ENCODE measurements at places on chromosomes 5 and 9.
A peak's percentile ranks its signal among the peaks of the same experiment; 100 is the strongest.

- no peak for DNase-seq
These were observed 317.0 kb upstream of the IRX1 start for GRCh38 chr5:3278643-3279042.

DNA sequence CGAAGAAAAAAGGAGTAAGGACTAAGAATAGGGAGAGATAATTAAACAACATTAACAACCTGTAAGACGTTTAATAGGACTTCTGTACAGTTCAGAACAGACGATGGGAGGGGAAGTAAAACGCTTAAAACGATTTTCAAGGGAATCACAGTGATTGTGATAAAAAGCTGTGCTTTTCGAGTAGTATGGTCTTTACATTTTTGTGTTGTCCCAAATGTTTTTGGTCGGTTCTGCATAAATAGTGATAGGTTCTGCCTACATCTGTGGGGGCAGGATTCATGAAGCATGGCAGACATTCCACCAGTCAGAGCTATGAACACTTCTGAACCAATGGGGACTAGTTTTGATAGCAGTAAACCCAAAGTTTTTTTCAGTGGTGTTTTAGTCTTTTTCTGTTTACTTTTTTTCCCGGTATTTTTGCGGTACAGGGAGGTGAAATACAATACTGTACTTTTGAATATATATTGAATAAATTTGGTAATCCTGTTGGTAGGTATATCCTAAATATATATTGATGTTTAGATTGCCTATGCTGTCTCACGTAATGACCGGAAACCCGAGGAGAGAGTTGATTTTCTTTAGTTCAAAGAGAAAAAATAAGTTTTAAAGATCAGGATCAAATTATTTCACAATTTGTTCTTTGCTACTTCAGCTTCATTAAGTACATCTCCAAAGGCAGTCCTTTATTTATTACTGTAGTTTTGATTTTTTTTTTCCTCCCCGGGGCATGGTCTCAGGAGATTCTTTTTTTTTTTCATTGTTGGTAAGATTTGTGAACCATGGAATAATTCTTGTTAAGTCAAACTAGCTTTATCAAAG is 1.3 kb downstream of the ERBIN start:
- DNase-seq: no peak

DNA sequence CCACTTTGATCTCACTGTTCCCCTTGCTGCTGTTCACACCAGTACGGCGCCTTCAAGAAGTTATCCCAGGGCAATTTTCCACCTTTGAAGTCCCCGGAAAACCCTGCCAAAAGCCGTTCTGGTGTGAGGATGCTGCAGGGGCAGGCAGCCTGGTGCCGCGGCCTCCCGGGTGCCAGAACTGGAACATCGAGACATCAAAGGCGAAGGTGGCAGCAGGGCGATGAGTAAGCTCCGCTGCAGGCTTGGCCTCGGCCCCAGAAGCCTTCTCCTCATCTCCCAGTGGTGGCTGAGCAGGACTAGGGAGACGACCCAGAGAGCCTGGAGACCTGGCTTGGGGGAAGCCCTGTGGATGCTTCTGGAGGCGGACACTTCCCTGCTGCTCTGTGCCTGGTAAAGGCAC is 115.3 kb upstream of the MSX2 start:
- DNase-seq: no peak

DNA sequence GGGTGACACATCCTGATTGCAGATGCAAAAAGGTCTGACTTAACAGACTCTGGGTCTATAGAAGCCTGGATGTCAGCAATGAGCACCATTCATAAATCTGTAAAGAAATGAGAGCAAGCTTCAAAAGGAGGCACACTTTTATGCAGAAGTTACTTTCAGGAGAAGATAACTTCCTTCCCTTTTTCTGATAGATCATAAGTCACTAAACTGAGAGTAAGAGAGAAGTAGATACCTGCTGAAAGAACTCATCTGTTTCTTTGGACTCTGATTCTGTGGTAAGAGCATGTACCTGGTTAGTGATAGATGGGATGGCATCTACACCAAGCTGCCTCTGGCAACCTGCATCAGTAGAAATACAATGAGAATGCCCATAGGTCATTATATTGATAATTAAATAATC is 525.6 kb downstream of the CETN3 start:
- no peak for DNase-seq

DNA sequence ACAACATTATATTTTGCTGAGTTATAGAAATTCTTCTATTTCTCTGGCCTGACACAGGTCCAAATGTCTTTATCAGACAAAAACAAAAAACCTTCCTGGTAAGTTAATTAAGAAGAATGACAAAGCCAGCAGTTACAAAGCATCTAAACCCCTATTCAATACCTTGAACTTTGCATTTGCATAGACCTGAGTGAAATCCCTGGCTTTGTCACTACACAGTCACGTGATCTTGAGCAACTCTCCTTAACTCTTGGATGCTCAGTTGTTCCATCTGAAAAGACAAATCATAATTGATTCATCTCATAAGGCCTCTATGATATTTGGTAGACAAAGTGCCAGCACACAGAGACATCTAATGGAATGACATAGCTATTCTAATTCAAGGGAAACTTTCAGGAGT is 166.6 kb upstream of the PPP1R2B start:
- DNase-seq: no peak

- DNase-seq: no peak
These were observed 128.1 kb downstream of the DAB2IP start for GRCh38 chr9:121779381-121780117.

DNA sequence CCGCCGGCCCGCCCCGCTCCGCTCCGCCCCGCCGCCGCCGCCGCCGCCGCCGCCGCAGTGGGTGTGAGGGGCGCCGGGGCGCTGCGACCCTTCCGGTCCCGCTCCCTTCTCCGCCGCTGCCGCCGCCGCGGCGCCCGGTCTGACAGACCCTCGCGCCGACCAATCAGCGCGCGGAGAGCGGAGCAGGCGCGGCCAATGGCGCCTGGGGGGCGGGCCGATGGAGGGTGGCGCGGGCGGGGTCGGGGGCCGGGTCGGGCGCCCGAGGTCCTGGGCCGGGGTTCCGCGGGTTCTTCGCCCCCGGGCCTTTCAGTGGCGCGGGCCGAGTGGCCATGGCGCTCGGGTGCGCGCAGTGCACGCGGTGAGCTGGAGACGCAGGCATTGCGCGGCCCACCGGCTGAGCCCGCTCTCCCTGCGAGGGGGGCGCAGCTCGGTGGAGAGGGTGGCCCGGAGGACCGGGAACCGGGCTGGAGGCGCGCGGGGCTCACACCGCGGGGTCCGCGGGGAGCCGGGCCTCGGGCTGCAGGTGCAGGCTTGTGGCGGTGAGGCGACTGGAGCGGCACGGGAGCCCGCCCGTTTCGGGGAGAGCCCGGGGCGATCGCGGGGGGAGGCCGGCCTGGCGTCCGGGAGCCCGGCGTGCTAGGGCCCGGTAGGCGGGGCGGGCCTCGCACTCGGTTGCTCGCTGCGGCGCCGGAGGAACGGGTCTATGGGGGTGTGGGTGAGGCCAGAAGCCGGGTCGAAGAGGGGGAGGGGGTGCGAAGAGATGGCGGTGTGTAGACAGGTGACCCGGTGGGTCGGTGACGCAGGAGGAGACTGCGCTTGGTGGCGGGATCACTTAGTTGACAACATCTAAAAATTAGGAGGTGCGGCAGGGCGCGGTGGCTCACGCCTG is at the start of gene MAPK9:
Gene MAPK9, minus strand, starts transcription at position 141 of the 889 bp plus-strand sequence. CDS start 11,522 bp downstream, outside the sequence.
- DNase-seq: peak; percentile 38

DNA sequence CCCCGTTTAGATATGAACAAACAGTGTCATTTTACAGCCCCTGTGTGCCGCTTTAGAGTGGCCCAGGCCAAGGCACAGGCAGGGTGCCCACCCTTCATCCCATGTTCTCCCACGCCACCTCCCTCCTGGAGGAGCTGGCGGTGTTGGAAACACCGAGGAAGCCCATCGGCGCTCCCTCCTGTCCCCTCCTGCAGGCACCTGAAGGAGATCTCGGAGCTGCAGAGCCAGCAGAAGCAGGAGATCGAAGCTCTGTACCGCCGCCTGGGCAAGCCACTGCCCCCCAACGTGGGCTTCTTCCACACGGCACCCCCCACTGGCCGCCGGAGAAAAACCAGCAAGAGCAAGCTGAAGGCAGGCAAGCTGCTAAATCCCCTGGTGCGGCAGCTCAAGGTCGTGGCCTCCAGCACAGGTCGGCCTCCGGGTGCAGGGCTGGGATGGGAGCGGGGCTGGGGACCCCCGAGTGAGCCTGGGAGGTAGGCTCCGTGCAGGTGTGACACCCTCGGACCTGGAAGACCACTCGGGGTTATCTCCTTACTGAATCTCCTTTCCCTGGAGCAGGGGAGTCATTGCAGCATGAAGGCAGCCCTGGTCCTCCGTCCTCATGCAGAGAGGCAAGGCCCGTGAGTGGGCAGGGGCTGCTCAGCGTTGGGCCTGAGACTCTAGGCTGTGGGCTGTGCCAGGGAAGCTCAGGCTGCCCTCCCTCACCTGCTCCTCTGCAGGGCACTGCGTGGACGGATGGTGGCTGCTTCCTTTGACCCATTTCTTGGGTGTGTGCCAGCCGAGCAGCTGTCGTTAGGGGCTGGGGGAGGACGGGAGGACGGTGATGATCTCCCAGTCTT is 113.9 kb downstream of the WNK2 start:
- DNase-seq: no peak

DNA sequence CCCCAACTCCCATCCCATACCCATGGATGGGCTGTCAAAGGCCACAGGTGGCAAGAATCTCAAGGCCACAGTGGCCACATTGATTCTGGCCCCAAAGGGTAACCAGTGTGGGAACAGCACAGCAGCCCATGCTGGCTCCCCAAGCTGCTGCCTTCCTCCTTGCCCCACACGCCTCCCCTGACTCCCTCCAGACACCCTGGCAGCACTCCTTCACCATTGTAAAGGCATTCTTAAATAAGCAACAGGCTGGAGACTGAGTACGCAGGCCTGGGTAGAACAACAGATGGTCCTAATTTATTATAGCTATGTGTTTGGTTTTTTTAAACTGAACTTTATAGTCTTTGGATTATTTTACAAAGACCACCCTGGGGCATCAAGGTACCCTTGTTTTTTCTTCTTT is 158.8 kb downstream of the TSSK1B start:
- DNase-seq: no peak

GRCh38 chr5:41747301-41747700 is 122.9 kb downstream of the OXCT1 start:
- no peak for DNase-seq

GRCh38 chr5:135826994-135827671 is 7.3 kb upstream of the SLC25A48 start:
- no peak for DNase-seq

DNA sequence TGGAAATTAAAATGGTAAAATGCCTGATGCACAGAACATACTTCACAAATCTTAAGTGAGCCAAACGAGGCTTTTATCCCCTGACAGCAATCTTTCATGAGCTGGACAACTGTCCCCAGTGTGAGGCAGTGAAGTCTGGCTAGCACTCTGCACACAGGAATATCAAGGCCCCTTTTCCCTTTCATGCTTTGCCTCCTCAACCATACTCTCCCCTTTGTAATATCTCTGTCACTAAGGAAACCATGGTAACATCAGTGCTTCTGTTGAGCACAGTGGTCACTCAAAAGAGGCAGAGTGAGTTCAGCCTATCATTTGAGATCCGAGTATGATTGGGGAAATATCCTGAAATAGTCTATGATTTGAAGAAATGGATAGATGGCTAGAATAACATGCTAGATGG is 318.3 kb downstream of the ENC1 start:
- DNase-seq: no peak

DNA sequence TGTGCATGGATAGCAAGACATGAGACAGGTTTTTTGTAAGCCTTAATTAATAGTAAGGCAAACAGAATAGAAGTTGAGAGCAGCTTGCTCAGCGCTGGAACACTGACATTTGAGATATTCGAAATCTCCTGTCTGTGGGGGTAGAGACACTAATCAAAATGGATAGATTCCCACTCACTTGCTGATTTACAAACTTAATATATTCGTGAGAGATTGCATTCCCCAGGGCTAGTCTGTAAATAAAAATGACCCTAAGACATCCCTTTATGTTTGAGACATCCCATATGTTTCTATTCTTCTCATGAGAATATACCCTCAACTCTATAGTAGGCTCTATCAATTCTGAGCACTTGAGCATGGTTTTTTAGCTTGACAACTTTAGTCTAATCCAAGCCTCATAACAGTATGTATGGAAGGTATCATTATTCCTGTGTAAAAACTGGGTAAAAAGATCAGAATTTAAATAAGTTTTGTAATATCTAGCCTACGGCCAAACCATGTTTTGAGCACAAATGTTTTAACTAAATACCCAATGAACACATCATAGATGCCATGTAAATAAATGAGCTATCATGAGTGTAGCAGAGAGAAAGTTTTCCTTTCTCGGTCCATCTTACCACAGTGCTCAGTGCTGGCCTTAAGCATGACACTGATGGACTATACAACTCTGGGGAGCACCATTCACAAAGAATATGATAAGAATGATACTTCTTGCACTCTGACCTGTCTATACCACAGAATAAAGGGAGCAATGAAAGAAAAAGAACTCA is 609.2 kb downstream of the PSAT1 start:
- no peak for DNase-seq

DNA sequence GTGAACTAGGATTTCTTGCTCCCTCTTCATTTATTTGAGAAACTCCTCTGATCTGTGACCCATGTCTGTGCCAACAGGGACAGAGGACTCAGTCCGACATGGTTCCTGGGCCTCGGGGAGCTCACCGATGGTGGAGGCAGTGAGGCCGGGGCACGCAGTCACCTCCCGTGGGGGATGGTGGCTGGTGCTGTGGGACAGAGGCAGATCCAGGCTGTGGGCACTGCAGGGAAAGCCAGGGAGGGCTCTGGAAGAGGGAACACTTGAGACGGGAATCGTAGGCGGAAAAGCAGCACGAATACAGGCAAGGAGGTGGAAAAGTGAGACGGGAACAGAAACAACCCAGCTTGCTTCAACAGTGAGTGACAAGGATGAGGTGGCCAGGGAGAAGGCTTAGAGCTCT is 127.8 kb downstream of the GABBR2 start:
- no peak for DNase-seq

DNA sequence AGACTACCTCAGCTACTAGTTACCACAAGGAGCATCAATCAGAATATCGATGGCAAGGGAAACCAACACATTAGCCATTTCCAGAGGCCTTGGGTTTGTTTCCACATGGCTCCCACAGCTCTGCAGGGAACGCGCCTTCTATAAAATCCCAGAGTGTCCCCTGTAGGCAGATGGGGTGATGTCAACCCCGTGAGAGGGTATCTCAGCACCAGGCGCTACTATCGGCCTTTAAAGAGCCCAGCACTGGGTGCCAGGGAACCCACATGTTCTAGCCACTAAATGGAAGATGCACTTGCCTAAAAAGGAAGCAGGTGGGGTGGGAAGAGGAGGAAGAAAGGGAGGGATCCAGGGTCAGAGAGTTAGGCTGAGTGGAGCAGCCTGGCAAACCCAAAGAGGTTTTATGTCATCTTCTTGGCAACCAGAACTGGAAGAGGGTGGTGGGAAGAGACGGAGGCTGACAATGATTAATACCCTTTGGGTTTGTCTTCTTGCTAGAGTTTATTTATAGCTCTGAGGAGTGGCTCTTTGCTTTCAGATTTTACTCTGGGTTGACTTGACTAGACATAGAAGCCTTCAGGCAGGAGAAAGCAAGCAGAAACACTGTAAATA is 19.9 kb downstream of the MACROH2A1 start:
- no peak for DNase-seq

GRCh38 chr9:104027295-104027694 is 66.8 kb upstream of the SMC2 start:
- DNase-seq: no peak

All from GF-D8 (cell line).